Activated CD8-positive, alpha-beta memory T cell treated with anti-CD3 and anti-CD28 coated beads for 24 hours (primary cell): ENCODE measurements at places on chromosomes 4 and X.

DNA sequence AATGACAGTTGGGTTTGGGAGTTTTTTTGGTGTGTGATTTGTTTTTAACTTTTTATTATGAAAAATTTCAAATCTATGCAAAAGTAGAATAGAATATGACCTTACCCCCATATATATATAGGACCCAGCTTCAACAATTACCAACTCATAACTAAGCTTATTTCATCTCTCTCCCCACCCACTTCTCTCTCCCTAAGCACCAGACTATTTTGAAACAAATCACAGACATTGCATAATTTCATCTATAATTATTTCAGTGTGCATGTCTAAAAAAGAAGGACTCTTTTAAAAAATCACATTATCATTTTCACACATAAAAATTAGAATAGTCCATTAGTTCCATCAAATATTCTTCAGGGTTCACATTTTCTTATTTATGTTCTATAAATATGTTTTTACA, 28.3 kb upstream of the NKX6-1 start:
- no peak for DNase-seq

GRCh38 chr4:82499738-82500434, 61.9 kb downstream of the TMEM150C start:
- no peak for DNase-seq

DNA sequence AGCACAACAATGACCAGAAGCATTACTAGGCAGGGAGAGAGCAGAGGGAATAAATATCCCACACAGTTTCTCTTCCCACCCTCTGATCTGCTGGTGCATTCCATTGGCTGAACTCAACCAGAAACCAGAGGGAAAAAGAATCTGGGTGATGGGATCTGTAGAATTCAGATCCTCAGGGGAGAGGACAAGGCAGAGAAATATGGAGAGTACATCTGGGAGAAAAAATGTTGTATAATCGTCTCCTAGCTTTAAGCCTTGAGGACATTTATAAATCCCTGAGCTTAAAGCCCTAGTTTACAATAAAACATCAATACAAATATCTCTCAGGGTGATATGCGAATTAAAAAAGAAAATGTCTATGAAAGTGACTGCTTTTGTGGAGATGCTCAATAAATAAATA, 368.1 kb upstream of the MAD2L1 start:
- DNase-seq, result no peak

DNA sequence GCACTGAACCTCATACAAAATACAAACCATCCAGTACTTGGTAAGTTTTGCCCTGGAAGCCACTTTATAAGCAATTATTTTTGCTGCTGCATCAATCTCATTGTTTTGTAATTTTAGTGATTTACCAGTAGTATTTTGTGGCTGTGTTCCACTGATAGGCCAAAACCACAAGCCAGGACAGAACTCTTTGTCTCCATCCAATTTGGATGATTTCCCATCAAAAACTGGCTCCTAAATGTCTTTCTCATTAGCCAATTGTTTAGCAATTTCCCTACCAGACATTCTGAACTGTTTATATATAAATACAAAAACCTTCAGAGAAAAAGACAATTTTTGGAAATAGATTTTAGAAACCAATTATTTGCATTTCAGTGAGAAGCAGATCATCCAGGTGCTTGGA, 4.4 kb downstream of the GSPT2 start:
- DNase-seq, result no peak

DNA sequence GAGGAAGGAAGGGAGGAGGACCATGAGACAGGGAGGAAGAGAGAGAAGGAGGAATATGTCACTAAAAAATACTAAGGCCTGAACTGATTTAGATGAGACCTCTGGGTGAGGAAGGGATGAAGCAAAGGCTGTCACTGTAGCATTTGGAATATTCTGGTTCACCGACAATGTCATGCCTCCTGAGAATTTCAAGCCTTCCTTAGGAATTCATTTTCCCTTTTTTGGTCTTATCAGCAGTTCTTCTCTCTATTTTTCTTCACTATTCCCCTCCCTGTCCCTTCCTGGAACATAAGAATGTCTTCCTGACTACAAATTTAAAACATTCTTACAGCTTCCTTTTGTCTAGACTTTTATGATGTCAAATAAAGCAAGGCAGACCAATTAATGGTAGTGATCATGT, 527.8 kb downstream of the INPP4B start:
- DNase-seq, result no peak
